Activated naive CD4-positive, alpha-beta T cell treated with anti-CD3 and anti-CD28 coated beads for 36 hours (primary cell): ENCODE measurements at places on chromosomes 4 and X.

GRCh38 chr4:10181745-10182445 lies 65.3 kb upstream of the WDR1 start:
- DNase-seq, result no peak
- H3K36me3 ChIP-seq, result peaks cover 2% of the 10 kb centered on the region
- H3K4me1 ChIP-seq, result peaks cover 32% of the 10 kb centered on the region
- no peaks in the 10 kb centered on the region for H3K27me3 ChIP-seq
- H3K27ac ChIP-seq, result peak overlapping the region; percentile 85

- H3K27ac ChIP-seq, result no peak overlapping the region
- H3K36me3 ChIP-seq, result no peaks in the 10 kb centered on the region
- H3K4me1 ChIP-seq, result peaks cover 21% of the 10 kb centered on the region
- H3K4me3 ChIP-seq, result peak overlapping the region; percentile 72
- peaks cover 60% of the 10 kb centered on the region for H3K27me3 ChIP-seq
Measured at GRCh38 chr4:182449186-182449929, 206.2 kb downstream of the TENM3 start.

DNA sequence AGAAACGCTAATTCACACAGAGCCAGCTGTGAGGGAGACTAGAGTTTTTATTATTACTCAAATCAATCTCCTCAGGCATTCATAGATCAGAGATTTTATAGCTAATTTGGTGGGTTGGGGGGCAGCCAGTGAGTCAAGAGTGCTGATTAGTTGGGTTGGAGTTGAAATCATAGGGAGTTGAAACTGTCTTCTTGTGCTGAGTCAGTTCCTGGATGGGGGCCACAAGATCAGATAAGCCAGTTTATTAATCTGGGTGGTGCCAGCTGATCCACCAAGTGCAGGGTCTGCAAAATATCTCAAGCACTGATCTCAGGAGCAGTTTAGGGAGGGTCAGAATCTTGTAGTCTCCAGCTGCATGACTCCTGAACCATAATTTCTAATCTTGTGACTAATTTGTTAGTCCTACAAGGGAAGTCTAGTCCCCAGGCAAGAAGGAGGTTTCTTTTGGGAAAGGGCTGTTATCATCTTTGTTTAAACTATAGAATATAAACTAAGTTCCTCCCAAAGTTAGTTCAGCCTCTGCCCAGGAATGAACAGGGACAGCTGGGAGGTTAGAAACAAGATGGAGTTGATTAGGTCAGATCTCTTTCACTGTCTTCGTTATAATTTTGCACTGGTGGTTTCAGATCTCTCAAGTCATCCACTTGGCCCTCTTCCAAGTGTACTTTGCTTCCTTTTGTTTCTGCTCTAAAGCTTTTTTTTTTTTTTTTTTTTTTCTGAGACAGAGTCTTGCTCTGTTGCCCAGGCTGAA lies 5.4 kb upstream of the NAA11 start:
- no peaks in the 10 kb centered on the region for H3K36me3 ChIP-seq
- no peak overlapping the region for H3K27ac ChIP-seq
- DNase-seq, result no peak
- H3K4me3 ChIP-seq, result no peak overlapping the region

DNA sequence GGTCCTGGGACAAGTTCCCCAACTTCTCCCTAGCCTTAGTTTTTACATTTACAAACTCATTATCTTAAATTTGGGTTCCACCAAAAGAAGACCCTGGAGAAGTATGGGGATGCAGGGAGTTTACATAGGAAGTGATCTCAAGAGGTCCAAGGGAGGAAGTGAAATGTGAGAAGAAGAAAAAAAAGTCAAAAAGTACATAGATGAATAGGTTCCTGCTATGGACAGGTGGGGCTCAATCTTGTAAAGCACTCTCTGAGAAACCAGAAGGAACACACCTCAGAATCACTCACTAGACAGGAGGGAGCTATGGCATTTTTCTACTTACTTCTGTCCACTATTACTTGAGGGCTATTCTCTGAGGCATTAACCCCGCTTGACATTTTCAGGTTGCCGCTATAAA lies 56.6 kb downstream of the ARHGAP6 start:
- no peak overlapping the region for H3K27ac ChIP-seq
- DNase-seq, result no peak
- no peaks in the 10 kb centered on the region for H3K36me3 ChIP-seq
- H3K27me3 ChIP-seq, result peaks cover 3% of the 10 kb centered on the region

DNA sequence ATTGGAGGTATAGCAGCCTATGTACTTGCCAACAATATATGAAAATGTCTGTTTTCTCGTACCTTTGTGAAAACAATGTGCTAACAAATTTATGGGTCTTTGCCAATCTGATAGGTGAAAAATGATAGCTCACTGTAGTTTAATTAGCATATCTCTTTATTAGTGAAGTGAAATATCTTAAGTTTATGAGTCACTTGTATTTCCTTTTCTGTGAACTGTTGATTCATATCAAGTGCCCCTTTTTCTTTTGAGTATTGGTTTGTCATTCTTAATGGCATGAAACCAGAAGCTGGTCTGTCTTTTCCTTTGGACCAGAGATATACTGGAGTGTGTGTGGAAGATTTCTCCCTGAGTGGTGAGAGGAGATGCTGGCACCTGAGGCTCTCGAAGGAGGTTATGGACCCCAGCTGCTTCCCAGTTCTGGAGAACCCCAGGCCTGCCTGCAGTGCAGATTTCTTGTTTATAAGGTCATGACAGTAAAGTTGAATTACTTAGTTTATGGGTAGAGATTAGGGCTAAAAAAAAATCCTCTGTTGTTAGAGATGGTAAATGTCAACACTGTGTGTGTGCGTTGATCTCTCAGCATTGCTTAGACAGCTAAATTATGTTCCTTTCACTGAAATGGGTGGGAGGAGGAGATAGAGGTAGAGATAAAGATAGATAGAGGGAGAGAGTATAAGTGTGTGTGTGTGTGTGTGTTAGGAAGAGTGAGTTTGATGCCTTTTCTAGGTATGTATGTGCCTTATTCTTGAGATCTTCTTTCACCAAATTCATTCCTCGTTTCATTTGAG lies 89.9 kb downstream of the REPS2 start:
- no peaks in the 10 kb centered on the region for H3K27me3 ChIP-seq
- no peak for DNase-seq
- H3K4me3 ChIP-seq, result no peak overlapping the region
- H3K27ac ChIP-seq, result no peak overlapping the region
- H3K4me1 ChIP-seq, result peaks cover 3% of the 10 kb centered on the region
- H3K36me3 ChIP-seq, result no peaks in the 10 kb centered on the region

DNA sequence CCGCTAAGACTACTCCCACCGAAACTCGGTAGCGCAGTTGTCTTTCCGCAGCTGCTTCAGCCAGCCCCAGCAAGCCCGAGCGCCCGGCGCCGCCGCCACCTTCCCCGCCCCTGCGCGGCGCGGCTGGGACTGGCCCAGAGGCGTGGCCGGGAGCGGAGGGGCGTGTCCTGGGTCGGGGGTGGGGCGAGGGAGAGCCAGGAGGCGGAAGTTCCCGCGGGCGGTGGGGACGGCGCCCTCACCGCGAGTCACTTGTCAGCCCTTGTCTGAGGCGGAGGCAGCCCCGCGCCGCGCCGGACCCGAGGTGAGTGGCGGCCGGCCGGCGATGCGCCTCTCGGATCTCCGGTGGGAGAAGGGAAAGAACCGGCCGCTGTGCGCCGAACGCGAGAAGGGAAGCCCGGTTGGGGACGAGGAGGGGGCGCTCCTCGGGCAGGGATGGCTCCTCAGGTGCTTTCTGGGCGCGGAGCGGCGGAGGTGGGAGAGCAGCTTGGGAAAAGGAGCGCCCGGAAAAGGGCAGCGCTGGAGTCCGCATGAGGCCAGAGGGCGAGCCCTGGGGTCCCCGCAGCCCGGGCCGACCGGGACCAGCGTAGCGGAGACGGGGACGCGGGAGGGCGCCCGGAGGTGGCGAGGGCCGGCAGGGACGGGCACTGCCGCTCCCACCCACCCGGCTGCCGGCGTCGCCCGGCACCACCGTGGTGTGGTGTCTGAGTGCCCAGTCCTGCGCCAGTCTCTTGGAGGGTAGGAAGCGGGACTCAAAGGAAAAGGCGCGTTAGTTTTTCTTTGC lies at the start of gene PDLIM5:
PDLIM5 (plus strand) TSS at position 248 of the 781 bp plus-strand sequence. CDS start 3,347 bp downstream, outside the sequence.
- H3K27ac ChIP-seq, result peak within 1 kb of the TSS; percentile 41
- DNase-seq, result peak; percentile 90
- H3K4me3 ChIP-seq, result peak within 1 kb of the TSS; percentile 85
- H3K4me1 ChIP-seq, result peaks cover 26% of the 10 kb centered on the region

GRCh38 chrX:66013194-66013816 lies 26.6 kb downstream of the VSIG4 start:
- H3K27me3 ChIP-seq, result no peaks in the 10 kb centered on the region
- peaks cover 52% of the 10 kb centered on the region for H3K4me1 ChIP-seq
- H3K36me3 ChIP-seq, result peaks cover 1% of the 10 kb centered on the region
- H3K27ac ChIP-seq, result no peak overlapping the region

GRCh38 chr4:169259271-169259670 lies 11.5 kb downstream of the SH3RF1 start:
- H3K4me1 ChIP-seq, result no peaks in the 10 kb centered on the region
- peaks cover 30% of the 10 kb centered on the region for H3K27me3 ChIP-seq
- no peak overlapping the region for H3K27ac ChIP-seq
- no peak for DNase-seq
- H3K4me3 ChIP-seq, result no peak overlapping the region
- H3K36me3 ChIP-seq, result no peaks in the 10 kb centered on the region

DNA sequence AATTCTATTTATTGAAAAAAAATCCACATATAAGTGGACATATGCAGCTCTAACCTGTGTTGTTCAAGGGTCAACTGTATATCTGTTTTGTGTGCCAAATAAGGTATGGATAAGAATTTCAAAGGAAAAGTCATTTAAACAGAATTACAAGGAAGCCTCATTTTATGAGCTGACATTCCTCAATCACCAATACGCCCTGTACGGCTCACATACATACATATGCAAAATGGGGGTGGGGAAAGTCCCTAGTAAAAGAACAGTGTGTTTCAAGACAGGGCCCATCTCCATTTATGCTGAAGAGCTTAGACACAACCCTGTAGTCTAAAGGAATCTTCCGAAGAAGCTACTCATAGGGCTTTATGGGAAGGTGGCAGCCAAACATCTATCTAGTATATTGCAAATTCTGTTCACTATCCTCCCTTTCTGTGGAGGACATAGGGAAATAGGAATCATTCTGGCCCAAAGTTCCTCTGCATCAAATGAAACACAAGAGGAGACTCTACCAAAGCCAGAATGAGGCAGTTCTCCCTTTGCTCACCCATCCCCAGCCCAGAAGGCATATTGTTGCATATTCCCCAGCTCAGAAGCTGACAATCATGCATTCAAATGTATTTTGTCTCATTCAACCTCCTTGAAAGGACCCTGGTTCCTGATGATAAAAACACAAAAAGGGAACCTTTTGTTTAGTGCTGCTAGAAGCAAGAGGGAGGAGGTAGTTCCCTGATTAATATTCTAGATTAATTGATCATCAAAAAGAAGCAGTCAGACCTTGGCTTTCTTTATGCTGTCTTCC lies 13.7 kb upstream of the ZBTB33 start:
- H3K27ac ChIP-seq, result no peak overlapping the region
- no peak for DNase-seq
- H3K27me3 ChIP-seq, result no peaks in the 10 kb centered on the region
- peaks cover 2% of the 10 kb centered on the region for H3K36me3 ChIP-seq
